ENCODE measurements at places on chromosomes 2 and 18.

GRCh38 chr2:199273042-199273511 is 184.7 kb downstream of the SATB2 start:
- no peak for DNase-seq

DNA sequence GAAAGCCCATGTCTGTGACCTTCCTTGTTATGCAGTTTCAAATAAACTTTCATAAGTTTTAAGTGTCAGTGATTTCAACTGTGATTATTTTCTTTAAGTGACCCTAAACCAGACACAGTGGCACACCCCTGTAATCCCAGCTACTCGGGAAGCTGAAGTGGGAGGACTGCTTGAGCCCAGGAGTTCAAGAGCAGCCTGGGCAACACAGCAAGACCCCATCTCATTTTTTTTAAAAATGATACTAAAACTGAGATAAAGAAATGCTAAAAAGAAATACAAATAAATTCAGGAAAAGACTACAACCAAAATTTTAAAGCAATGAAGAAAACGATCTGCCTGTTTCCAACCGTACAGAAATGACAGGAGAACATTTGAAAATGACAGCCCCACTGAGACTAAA is 54.2 kb downstream of the ROCK2 start:
- no peak for DNase-seq

DNA sequence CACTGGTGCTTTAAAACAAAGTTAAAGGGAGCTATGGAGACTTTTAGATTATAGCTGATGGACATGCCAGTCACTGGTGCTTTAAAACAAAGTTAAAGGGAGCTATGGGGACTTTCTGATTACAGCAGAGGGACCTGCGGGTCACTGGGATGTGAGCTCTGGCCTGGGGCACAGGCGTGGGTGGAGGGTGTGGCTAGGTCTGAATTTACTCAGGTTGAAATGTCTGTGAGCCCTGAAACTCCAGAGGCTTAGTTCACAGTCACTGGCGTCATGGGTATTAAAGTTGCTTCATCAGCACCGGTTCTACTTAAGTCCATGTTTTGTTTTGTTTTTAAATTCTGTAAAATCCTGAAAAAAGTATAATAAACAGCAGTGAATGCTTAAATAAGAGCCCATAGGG is 49.0 kb upstream of the TMEM18 start:
- DNase-seq = no peak

GRCh38 chr2:119236796-119237195 is 13.2 kb downstream of the STEAP3 start:
- no peak for DNase-seq

DNA sequence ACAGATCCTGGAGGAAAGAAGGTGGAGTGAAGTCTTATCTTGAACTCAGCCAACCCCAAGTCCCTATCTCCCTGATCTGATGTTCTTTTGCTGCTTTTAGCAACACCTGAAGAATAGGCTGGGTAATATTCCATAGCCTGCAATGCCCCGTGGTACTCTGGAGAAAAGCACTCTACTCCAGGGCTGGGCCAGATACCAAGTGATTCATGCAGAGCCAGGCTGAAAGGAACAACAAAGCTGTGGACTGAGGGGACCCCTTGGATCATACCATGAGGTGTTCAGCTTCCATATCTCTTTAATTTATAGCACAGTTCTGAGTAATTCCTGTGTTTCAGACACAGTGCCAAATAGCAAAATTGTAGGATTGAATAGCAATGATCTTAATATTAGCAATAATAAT is 130.6 kb downstream of the NXPH2 start:
- DNase-seq = no peak

DNA sequence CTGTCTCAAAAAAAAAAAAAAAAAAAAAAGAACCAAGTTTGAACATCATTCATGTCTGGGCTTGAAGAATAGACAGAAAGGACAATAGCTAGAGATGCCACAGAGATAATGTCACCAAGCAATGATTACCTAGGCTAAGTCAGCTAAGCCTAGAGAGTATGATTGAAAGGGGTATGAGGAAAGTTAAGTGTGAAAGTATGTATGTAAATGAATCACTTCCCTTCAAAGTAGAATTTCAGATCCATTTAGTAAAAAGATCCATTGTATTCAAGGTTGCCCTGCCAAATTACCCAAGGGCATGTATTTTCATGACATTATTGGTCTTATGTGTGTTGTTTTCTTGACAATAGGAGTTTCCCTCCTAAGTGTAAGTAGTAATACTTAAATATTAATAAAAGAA is 34.1 kb upstream of the SLC39A10 start:
- DNase-seq = no peak

DNA sequence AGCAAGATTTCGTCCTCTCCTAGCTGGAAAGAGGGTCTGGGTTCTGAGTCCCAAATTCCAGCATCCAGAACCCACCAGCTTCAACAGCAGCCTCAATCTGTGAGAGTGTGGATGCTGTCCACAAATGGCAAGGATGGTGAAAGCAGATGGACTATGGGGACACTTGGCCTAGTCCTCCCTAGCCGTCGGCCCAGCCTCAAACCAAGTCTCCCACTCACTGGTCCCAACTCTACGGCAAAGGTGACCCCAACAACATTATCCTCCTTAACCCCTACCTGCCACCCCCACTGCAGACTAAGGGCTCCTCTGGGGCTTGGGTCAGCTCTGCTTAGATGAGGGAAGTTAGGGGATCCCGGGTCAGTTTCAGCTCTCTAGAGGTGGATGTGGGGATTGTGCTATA is 57.3 kb downstream of the TNS1 start:
- DNase-seq = no peak

DNA sequence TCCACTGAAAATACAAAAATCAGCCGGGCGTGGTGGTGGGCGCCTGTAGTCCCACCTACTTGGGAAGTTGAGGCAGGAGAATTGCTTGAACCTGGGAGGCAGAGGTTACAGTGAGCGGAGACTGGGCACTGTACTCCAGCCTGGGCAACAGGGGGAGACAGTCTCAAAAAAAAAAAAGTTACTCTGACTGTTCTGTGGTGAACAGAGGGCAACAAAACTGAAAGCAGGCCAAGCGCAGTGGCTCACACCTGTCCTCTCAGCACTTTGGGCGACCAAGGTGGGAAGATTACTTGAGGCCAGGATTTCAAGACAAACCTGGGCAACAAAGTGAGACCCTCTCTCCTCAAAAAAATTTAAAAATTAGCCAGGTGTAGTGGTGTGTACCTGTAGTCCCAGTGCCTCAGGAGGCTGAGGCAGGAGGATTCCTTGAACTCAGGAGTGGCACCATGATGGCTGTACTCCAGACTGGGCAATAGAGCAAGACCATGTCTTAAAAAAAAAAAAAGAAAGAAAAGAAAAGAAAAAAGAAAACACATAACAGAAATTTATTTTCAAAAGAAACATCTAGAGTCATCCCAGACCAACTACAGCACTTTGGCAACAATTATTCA is 13.6 kb upstream of the RTN4 start:
- DNase-seq = no peak

DNA sequence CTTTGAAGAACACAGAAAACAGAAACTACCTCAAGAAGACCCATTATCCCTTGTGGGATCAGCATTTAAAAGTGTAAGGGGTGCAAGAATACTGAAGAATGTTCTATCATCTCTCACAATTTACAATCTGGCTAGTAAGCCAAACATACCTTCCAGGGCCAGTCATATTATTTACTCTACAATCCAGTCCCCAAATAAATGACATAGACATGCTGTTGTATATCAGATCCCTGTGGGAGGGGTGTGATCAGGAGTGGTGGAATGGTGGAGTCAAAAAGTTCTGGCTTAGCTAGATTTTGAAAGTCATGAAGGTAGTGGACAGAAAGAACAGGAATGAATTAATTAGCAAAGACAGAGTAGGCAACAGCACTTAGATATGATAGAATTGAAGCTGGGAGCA is 1.8 kb upstream of the ITPRID2 start:
- no peak for DNase-seq

- DNase-seq = no peak
Observed at GRCh38 chr2:43519643-43520221, 76.1 kb downstream of the THADA start.

GRCh38 chr2:158835431-158835830 is 40.3 kb downstream of the DAPL1 start:
- DNase-seq = no peak

- DNase-seq = no peak
Observed at GRCh38 chr2:217163987-217164386, 304.1 kb upstream of the TNP1 start.

DNA sequence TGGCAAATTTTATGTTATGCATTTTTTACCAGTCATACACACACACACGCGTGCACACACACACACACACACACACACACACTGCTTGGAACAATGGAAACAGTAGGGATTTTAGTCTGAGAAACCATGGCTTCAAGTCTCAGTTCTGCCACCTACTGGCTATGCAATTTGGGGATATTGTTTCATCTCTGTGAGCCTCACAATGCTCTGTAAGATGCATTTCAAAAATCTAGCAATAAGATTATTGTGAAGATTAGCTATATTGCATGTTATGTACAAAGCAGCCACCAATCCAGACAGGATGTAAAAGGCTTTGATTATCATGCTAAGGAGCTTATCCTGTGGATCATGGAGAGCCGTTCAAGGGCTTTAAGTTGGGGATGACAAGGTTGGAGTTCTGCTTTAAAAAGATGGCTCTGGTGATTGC is 401.4 kb downstream of the NBAS start:
- no peak for DNase-seq

- DNase-seq = no peak
Observed at GRCh38 chr2:19195661-19196060, 162.8 kb downstream of the OSR1 start.

DNA sequence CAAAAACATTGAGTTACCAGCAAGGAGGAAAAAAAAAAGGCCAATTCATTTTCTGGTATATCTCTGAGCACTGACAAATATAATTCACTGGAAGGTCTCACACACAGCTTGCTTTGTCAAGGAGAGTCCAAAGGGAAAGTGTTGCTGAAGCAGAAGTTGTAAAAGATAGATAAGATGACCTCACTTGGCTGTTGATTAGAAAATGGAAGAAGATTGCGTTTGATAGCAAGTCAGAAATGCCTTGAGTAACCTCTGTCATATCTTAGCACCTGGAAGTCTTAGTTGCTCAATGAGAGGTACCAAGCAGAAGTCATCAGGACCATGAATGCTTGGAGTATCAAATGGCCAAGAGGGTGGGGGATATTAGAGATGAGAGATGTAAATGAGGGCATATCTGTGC is 105.2 kb downstream of the FSHR start:
- DNase-seq = no peak

- no peak for DNase-seq
Observed at GRCh38 chr18:69730664-69731063, 217.0 kb downstream of the CD226 start.

GRCh38 chr2:60873381-60873780 is 8.0 kb upstream of the REL start:
- DNase-seq = no peak

- DNase-seq = no peak
Observed at GRCh38 chr2:120828066-120828465, 92.4 kb downstream of the GLI2 start.

GRCh38 chr2:160984426-160985077 is 175.7 kb upstream of the TANK start:
- DNase-seq = no peak

- no peak for DNase-seq
Observed at GRCh38 chr18:24810561-24811305, 350.3 kb downstream of the HRH4 start.

GRCh38 chr2:85888020-85888683 is 638 bp downstream of the ST3GAL5 start:
- DNase-seq = no peak

DNA sequence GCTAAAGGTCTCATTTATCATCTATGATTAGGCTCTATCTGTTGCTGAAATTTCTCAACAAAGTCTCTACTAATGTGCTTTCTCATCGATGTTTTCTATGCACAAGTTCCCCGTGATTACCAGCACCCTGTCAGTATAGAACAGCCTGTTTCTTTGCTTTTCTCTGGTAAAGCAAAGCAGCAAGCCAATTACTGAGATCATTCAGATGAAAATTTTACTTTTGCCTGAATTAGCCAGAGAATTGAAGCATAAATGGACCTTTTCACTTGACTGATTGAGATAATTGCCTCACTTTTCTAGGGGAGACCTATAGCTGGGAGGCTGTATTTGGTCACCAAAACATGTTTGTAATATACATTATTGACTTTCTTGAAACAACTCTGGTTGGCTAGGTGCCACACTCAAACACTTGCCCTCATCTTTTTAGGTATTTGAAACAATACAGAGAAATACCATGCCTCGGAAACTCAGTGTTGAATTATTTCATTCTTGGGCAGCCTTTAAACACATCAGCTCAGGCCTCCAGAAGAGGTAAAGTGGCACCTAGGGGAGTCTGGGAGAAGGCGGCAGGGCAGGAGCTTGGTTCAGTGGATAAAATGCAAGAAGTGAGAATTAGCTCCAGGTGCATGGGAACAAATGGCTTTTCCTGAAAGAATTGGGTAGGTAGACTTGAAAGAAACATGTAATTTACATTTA is 96.2 kb downstream of the GALNT3 start:
- no peak for DNase-seq

GRCh38 chr18:45690975-45691815 is 32.8 kb upstream of the SLC14A1 start:
- peak; percentile 71 for DNase-seq

- DNase-seq = peak; percentile 8
Observed at GRCh38 chr2:74095632-74096031, 52.1 kb downstream of the BOLA3 start.

DNA sequence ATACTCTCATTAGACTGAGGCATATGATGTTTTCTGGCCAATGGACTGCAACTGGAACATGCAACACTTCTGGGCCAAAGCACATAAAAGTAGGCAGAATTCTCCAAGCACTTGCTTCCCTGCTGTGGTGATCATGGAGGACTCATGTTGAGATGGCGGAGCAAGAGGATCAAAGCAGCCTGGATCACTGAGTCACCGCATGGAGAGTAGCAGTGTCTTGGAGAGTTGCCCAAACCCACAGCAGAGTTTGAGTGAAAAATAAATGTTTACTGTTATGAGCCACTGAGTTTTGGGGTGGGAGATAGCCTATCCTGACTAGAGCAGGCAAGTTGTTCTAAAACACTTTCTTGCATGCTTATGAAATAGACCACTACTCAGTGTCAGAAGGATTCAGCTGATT is 359.5 kb downstream of the ZNF521 start:
- DNase-seq = no peak

GRCh38 chr2:27920148-27920885 is 29.8 kb downstream of the BABAM2 start:
- no peak for DNase-seq

DNA sequence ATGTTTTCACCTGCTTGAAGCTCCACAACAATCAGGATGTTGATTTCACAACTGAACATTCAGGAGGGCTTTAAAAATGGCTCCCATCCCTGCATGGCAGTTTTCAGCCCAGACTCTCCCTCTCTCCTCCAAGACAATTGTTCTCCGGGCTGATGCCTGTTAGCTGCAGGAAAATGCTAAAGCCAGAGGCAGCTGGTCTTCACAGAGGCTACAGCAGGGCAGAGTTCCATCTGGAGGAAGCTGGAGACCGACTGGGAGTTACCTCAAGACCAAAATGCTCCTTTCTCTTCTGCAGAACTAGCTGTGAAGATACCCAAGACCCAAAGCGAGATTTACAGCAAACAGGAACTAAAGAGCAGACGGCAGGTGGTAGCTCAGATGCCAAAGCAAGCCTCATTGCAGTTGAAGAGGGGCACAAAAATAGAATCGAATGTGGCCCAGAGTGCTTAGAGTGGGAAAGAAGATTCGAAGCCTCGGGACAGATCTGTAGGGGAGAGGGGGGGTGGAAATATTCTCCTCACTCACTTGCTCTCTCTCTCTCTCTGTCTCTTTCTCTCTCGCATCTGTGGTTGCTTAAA is 423.6 kb downstream of the ZNF521 start:
- no peak for DNase-seq

All from NCI-H1092 (cell line).